ENCODE measurements at places on chromosomes 6 and 20.

DNA sequence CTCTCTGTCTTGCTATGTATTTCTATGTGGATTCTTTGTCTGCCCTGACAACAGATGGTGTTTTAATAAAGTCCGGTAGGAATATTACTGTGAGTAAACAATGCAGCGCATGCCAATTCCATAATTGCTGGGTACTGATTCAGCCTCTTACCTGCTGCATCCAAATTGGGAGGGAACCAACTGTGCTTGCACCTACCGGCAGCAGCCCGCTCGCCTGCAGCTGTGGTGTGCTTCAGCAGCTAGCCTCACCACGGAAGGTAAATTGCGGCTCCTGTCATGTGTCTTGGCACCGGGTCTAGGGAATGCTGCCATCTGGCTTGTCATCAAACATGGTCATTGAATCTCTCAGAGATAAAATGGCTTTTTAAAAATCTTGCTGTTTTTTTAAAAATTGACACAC, 704.8 kb upstream of the SLC35B3 start:
- DNase-seq = no peak

- DNase-seq = no peak
These were observed 15.2 kb upstream of the ATXN1 start for GRCh38 chr6:16776394-16777017.

- no peak for DNase-seq
These were observed 5.6 kb downstream of the ABHD16A start for GRCh38 chr6:31697555-31697954.

- peak; percentile 22 for DNase-seq
These were observed 13.8 kb upstream of the PTPRA start for GRCh38 chr20:2859330-2860121.

DNA sequence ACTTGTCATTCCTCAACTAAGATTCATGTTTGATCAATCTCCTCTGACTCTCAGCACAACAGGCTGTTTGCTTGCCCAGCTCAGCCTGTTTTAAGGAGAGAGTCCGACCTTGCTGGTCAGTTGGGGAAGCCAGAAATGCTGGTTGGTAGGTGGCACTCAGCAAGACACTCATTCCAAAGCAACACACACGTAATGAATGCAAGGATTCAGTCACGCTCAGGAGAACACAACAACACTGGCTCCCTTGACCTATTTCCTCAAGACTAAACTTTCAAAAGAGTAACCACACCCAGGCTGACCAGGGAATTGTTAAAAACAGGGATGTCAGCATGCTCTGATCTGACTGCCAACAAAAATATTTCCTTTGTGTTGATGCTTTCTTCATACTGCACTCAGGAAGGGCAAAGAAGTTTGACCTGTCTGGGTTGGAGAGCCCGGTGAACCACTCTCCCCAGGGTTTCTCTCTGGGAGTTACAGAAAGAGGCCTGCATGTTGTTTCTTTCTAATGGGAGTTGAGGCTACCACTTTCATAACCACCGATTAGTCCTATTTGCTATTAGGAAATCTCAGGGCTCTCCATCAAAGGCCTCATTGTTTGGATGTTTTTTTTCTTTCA, 25.6 kb upstream of the PREP start:
- no peak for DNase-seq

DNA sequence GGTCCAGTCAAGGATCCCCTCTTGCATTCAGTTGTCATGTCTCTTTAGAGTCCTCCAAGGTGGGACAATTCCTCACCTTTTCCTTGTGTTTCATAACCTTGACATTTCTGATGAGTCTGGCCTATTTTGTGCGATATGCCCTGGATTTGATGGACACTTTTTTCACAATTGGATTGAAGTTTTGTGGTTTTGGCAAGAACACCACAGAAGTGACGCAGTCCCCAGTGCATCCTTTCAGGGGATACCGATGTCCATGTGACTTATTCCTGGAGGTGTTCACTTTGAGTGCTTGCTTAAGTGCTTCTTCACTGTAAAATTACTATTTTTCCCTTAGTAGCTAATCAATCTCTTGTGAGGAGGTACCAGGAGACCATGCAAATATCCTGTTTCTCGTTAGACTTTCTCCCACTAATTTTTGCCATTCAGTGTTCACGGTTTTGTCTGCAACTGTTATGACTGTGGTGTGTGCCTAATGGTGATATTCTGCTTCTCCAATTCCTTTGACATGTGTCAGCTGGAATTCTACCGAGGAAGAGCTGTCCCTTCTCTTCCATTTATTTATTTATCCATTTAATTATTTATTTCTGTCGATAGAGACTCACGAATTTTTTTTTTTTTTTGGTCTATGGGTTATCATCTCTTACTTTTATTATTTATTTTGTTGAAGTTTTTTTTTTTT, 30.8 kb downstream of the BPIFB4 start:
- DNase-seq = no peak

DNA sequence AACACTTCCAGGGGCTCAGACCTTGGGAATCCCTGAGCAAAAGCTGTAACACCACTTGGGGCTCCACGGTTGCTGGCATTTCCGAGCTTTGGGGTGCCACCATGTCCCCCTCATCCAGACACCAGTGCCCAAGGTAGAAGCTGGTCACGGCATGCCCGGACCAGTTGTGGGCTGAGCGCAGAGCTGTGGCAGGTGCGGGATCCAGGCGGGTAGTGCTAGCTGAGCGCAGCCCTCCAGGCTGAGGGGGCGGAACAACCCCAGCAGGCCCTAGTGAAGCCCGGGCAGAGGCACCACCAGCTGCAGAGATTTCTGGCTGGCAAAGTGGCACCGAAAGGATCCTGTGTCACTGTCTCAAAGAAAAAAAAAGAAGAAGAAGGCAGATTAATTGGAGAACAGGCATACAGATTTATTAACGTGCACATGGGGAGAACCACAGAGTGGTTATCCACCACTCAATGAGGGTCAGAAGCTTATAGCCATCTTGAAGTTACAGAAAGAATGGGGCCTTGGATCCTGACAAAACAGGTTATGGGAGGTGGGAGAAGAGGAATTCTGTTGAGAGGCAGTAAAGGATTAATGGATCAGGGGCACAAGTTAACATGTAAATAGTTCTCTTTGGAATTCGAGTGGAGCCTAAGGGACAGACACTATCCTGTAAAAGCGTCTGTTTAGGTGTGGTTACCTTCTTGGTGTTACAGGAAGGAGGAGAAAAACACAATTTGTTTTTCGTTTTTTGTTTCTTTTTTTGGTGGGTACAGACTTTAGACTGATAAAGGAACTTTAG, 107.5 kb downstream of the CD24 start:
- no peak for DNase-seq

DNA sequence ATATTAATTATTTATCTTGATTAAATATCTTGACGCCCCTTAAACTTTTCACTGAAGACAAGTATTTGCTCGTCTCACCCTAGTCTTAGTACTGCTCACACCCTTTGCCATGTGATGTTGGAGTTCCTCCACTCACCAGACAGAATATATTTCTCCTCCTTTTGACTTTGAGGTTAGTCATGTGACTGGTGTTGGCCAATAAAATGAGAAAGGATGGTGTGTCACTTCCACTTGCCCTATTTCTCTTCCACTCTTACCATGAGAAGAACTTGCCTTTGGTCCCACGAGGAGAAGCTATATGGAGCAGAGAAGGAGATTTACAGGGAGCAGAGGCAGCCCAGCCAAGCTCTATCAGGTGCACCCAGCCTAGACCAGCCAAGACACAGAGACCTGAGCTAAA, 64.9 kb upstream of the TAB2 start:
- DNase-seq = no peak

DNA sequence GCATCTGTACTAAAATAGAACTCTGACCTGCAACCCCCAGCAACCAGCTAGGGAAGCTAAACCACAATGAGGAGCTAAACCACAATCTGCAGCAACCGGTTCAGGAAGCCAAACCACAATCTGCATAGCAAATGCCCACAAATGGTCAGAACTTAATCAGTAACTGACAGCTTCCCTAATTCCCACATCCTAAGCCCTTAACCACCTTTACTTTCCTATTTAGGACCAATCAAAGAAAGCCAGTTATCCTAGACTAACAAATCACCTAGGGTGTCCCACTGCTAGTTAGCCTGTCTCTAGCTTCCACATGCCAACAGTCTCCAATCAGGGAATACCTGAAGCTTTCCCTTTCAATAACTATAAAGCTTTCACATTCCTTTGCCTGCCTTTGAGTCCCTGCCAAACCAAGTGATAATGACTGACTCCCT, 424.6 kb upstream of the PTCHD4 start:
- peak; percentile 9 for DNase-seq

DNA sequence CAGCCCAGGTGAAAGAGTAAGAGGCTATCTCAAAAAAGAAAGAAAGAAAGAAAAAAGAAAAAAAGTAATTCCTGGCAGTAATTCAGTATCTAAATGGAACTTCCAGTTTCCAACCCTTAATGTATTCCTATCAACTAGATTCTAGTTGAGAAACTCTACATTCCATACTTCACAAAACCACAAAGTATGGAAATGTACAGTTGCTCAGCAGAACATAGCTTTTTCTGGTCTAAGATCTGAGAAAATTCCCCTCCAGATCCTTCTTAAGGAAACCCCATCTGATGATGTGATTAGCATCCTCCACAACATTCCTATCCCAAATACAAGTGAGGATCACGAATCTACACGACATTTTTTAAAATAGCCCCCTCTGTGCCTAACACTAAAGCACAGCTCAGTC, 3.6 kb downstream of the ARMH2 start:
- DNase-seq = no peak

- no peak for DNase-seq
These were observed 115.1 kb upstream of the ARID1B start for GRCh38 chr6:156662025-156662445.

DNA sequence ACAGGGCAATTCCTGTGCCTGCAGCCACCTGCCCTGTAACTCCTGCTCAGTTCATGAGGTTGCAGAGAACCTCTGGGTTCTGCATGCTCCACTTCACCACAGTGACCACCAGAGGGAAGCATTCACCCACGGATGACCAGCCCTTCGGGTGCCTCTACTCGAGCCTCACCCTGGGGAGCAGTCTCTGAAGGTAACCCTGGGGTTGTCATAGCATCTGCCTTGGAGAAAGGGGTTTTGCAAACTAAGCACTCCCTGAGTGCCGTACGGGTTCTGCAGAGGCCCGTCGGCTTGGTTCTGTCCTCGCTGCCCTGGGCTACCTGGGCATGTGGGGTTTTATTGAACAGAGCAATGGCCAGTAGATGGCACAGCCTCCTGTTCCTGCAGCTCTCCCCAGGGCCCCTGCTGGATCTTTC, 10.2 kb upstream of the CST5 start:
- DNase-seq = peak; percentile 25

GRCh38 chr6:4381381-4381780, 246.0 kb upstream of the ECI2 start:
- no peak for DNase-seq
